ENCODE measurements at places on chromosomes 3 and 15.

GRCh38 chr15:101156509-101157159, 95.2 kb downstream of the CHSY1 start:
- DNase-seq, result no peak

DNA sequence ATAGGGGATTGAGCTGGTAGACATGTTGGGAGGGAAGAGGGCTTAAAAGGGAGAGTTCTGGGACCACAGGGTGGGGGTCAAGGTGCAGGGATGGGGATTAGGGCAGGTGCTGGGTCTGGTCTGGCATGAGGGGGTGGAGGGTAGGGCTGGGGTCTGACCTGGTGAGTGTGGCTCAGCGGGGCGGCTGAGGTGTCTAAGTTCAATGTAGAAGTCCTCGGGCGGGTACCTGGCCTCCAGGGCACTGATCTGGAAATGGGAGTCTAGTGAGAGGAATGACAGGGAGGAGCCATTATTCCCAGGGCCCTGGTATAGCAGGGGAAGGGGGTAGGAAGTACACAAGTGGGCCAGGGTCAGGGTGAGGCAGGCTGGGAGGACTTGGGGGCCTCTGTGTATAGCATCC, 39.6 kb downstream of the RAB11A start:
- DNase-seq, result no peak

DNA sequence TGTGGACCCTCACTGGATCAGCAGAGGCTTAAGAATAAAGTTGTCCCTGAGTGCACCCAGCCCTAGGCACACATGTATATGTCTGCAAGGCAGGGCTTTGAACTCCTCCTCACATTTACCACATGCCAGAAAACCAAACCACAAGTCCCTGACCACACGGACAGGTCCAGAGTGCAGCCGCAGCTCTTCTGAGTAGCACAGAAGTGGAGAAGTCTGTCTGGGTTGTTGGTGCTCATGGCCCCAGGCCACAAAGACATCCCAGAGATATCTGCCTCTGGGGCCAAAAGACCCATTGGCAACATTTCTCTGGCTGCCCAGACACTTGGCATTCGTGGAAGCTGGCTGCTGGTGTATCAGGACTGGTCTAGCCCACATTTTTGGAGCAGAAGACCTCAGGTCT, 17.4 kb downstream of the SUSD5 start:
- no peak for DNase-seq

DNA sequence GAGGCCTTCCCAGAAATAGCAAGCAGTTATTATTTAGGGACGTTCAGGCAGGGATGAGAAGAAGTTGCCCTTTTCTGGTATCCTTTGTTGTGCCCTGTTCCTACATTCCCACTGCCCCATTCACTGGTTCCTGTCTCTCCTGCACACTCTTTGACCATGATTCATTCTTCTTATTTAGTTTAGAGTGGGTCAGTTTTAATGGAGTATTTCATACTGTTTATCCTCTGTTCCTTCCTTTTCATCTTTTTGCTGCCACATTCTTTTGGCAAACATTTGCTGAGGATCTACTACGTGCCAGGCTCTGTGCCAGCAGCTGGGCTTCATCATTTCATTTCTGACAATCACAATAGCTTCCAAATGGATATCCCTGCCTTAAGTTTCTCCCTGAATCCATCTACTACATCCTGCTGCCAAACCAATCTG, 11.8 kb upstream of the EID1 start:
- DNase-seq, result no peak

- DNase-seq, result no peak
Measured at GRCh38 chr3:49428752-49429080, 408 bp downstream of the NICN1 start.
